ENCODE measurements at places on chromosomes 5 and 9.

- peak; percentile 78 for DNase-seq
These were observed 1.3 kb downstream of the GABBR2 start for GRCh38 chr9:98707166-98708102.

GRCh38 chr5:39189292-39189955, 29.9 kb downstream of the FYB1 start:
- DNase-seq: no peak

DNA sequence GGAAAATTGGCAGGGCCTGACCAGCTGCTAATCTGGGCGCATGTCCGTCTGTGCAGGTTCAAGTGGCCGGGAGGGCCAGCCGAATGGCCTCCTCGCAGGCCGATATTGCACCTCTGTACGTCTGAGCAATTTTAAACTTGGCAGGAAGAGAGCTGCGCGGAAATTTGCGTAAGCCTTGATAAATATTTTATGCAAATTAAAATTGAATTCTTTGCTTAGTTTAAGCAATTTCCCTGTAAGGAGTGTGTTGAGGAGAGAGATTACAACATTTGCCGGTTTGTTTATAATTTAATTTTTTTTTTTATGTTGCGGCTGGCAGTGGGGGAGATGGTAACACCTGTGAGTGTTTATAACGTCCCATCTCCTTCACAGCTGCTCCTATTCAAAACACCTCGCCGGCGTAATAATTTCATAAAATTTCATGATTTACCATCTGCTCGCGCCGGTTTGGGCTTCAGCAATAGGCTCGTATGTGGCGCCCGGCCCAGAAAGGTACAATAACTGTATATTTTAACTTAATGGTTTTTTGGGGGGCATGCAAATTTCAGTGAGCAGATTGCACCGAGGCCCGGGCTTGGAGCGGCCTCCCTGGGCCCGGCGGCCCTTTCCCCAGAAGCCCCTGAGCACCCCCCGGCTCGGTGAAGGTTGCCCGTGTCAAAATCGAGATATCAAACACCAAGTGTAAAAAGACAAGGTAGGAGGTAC, 269.4 kb upstream of the MVB12B start:
- no peak for DNase-seq

GRCh38 chr9:84206801-84207370, 133.7 kb downstream of the SLC28A3 start:
- DNase-seq: no peak

DNA sequence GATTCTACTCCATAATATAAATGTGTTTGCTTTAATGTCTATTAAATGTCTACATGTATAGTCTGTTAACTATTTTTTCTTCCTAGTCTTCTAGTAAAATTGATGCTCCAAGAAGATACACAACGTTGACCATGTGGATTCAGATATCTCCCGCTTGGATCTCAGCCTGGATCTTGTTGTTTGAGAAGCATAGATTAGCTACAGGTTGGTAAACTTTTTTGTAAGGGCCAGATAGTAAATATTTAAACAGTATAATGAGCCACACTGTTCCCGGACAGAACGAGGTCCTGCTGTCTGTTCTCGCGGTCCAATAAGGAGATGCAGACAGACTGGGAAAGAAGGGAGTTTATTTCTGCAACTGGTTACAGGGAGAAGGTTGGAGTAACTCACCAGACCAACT, 86.2 kb upstream of the IL12B start:
- no peak for DNase-seq

GRCh38 chr5:133421394-133421793, 190.9 kb downstream of the FSTL4 start:
- no peak for DNase-seq

GRCh38 chr5:176857894-176858273, 41.3 kb downstream of the HK3 start:
- no peak for DNase-seq

DNA sequence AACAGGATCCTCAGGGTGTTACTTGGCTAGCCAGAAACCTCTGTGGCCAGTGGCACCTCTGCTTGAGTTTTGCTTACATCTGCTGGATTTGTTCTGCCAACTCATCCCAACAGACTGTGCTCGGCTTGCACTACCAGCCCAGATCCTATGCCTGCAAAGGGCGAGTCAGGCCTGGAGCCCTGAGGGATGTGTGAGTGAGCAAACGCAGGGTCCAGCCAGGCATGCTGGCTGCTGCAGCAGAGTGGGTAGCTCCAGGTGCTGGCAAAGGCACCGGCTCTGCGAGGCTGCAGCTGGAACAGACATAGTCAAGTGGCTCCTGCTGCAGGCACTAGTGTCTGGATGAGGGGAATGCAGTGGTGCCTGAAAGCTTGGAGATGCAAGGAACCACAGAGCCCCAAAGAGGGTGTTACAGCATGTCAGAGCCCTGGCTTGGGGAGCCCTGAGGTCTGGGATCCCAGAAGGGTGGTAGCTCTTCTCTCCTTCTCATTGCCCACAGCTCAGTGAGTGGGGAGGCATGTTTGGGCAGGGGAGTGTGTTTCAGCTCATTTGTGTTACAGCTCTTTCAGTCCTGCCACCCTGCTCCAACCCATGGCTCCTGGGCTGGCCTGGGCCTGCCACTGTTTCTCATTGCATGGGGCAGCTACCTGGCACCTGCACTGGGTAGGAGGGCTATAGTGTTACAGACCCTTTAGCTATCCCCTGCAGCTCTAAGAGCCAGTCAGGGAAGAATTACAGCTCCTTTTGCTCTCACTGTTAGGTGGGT, 332.6 kb downstream of the TAF11L14 start:
- no peak for DNase-seq

GRCh38 chr5:159768243-159768642, 148.0 kb upstream of the ADRA1B start:
- no peak for DNase-seq

DNA sequence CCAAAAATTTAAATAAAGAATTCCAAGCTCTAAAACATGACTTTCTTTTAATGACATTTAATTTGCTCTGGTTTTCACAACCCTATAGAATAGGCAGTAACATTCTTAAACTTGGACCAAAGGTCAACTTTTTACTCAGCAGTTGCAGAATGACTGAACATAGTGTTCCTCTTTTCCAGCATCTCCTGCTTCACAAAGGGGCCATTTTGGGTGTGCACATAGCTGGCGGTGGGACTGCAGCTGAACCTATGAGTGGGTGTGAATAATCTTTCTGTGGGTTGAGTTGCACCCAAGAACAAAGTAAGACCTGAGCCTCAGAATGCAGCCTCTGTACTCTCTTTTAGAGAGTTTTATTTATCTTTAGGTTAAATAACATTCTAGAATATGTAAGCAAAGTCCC, 96.9 kb upstream of the HAPLN1 start:
- DNase-seq: no peak

DNA sequence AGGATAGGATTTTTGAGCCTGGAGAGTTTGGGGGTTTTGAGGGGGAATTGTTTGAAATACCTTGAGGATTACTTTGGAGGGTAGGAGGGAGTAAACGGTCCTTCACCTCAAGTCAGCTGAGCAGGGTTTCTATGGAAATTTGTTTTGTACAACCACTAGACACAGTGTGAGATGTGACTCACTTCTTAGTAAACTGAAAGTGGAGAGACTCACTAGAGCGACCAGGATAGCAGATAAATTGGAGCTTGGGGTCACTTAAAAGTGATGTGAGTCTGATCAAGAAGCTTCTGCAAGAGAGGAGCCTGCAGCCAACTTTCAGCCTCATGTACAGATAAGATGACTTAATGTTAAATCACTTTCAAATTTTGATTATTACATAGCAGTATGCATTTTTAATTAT, 1945.9 kb upstream of the NUDT12 start:
- peak; percentile 7 for DNase-seq

DNA sequence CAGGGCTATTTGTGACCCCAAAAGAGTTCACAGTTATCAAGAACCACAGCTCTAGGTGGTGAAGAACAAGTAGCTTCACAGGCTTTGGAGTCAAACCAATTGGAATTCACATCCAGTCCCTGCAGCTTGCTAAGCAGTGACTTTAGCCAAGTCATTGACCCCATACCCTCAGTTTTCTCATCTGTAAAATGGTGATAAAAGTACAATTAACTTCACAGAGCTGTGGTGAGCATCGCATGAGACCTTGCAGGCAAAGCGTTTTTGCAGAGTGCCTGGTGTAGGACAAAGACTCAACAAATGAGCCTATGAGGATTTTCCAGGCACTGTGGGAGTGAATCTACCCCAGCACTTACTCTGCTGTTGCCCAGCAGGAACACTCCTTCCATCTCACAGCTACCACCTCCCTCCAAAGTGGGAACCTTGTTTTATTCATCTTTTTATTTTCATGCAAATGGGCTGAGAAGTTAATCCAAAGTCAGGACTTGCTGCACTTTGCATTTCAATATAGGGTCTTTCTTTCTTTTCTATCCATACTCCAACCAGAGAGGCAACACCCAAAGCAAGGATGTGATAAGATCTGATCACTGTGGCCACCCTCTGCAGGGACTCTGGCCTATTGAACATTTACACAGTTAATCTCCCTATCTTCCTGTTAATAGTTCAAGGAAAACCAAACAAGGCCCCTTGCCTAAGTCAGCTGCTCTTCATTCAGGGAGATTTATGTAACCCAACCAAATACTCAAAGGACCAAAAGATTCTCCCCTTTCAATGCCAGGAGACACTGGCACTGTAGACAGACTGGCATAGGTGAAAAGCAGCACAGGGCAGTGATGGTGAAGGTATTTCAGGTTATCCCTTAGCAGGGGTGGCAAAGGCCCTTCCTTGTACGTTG, 41.9 kb downstream of the ABCA1 start:
- no peak for DNase-seq

- DNase-seq: no peak
These were observed 8.7 kb upstream of the GFRA3 start for GRCh38 chr5:138282920-138283742.

- DNase-seq: no peak
These were observed 37.4 kb downstream of the RAD50 start for GRCh38 chr5:132594170-132594569.

DNA sequence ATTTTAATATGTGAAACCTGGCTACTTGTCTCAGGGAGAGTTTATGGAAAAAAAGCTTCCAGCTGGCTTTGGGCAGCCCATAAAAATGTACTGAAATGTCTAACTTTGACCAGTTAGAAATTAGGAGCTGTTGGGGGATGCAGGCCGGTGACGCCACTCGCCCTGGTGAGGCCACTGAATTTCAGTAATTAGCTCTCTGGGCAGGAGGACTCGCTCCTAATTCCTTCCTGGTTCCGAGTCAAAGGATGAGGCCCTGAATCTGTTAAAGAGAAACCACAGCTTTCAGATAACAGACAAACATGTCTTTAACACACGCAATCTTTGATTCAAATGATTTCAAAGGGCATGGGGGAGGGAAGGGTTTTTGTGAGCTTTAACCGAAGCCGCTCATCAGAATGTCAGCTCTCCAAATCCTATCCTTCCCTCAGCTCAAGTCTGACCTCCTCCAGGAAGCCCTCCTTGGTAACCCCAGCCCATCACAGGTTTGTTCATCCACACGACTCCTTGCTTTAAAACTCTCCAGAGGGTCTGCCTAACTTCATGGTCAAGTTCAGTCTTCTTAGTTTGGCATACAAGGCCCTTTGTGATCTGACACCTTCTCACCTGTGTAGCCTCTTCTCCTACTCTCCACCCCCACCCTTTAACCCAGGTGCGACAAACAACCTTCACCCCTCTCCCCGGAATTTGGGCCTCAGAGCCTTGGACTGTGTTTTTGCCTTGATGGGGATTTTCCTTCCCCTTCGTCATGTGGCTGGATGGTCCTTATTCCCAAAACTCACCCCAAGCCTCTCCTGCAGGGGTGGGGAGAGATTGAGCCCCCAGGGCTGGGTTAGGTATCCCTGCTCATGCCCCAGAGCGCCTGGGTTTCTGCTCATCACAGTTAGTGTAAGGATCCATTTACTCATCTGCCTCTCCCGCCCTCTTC, 13.6 kb upstream of the PHF19 start:
- no peak for DNase-seq
